Dermis lymphatic vessel endothelial cell (primary cell): ENCODE measurements at places on chromosomes 1 and 21. TPM values are rescaled to one million over a fixed set of nuclear protein-coding genes. Genes with fewer than 3 reads are reported as not detected.

UBE2G2 gene
- total RNA-seq: 63.6 and 87.8 TPM in 2 replicates

GJA4 gene
- 19.8 and 207 TPM in 2 replicates for total RNA-seq

PRAMEF11 gene
- total RNA-seq: not detected in 2 replicates

HORMAD1 gene
- 0.11 and 0.17 TPM in 2 replicates for total RNA-seq

SELL gene
- total RNA-seq: under 0.01 and 0.60 TPM in 2 replicates

PTPN22 gene
- not detected in 2 replicates for total RNA-seq

F11R gene
- total RNA-seq: 111 and 184 TPM in 2 replicates

NUDT4B gene
- total RNA-seq: 8.2 and 15.7 TPM in 2 replicates
